GM13976 (cell line): ENCODE measurements at places on chromosomes 6 and 20.

GRCh38 chr6:130831607-130832006 lies 4.4 kb downstream of the SMLR1 start:
- DNase-seq, result no peak

DNA sequence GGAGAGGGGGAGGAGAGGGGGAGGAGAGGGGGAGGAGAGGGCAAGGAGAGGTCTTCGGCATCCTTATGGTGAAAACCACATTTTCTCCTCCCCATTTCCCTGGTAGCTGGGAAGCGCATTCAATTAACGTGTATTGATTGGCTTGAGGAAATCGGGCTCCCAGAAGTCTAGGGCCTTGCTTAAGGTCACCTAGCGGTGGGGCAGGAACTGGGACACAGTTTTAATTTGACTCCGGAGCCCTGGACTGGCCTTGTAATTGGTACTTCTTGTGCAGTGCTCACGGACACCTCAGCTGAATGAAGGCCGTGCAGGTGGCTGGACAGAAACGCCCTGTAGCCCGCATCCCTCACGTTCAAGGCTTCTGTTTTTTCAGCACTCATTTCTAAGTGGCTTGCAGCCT lies 42.8 kb downstream of the CTCFL start:
- DNase-seq, result no peak

- DNase-seq, result no peak
Measured at GRCh38 chr6:22468256-22468965, 101.0 kb upstream of the HDGFL1 start.

GRCh38 chr20:54680872-54681619 lies 205.7 kb downstream of the DOK5 start:
- DNase-seq, result peak; percentile 31

DNA sequence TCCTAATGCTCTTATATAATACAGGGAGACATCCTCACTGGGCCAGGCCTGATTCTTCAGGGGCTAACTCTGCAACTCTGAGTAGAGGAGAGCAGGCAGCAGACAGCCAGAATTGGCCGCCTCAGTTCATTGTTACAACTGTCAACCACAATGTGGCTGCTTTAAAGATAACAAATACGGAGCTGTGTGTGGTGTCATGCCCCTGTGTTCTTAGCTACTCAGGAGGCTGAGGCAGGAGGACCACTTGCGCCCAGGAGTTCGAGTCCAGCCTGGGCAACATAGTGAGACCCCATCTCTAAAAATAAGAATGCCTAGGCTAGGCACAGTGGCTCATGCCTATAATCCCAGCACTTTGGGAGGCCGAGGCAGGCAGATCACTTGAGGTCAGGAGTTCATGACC lies 34.3 kb downstream of the CEP250 start:
- no peak for DNase-seq

DNA sequence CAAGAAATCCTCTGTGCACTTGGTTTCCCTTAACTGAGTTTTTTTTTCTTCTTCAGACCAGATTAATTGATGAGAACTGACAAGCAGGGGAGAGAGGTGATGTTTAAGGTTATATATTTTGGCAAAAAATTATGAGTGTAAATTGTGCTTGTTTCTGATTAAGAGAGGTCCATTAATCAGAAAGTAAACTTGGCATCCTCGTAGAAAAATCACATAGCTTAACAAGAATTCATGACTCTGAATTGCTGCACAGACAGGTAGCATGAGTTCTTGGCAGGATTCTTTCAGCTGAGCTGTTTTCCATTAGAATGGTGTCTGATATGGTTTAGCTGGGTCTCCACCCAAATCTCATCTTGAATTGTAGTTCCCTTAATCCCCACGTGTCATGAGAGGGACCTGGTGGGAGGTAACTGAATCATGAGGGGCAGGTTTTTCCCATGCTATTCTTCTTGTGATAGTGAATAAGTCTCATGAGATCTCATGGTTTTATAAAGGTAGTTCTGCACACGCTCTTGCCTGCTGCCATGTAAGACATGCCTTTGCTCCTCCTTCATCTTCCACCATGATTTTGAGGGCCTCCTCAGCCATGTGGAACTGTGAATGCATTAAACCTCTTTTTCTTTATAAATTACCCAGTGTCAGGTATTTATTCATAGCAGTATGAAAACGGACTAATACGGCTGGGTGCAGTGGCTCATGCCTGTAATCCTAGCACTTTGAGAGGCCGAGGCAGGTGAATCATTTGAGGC lies 34.2 kb upstream of the DDR1 start:
- DNase-seq, result no peak

DNA sequence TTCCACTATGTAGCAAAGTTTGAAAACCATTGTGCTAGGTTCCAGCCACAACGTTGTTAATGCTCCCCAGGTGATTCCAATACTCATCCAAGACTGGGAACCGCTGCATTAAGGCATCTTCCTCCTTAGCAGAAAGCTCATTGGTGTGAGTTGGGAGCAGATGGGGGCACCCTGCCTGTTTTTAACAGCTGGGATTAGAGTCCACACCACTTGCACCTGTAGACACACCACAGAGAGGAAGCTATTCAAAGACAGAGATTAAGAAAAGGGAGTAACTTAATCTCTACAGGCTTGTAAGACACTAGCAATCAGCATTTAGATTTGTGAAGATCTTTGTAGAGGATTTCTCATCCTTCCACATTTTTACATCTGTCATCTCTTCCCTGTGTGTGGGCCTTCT lies 333.9 kb upstream of the SOX4 start:
- no peak for DNase-seq

- DNase-seq, result no peak
Measured at GRCh38 chr6:75246386-75246785, 2.8 kb upstream of the COX7A2 start.

GRCh38 chr6:35605600-35605999 lies 83.1 kb downstream of the FKBP5 start:
- no peak for DNase-seq

DNA sequence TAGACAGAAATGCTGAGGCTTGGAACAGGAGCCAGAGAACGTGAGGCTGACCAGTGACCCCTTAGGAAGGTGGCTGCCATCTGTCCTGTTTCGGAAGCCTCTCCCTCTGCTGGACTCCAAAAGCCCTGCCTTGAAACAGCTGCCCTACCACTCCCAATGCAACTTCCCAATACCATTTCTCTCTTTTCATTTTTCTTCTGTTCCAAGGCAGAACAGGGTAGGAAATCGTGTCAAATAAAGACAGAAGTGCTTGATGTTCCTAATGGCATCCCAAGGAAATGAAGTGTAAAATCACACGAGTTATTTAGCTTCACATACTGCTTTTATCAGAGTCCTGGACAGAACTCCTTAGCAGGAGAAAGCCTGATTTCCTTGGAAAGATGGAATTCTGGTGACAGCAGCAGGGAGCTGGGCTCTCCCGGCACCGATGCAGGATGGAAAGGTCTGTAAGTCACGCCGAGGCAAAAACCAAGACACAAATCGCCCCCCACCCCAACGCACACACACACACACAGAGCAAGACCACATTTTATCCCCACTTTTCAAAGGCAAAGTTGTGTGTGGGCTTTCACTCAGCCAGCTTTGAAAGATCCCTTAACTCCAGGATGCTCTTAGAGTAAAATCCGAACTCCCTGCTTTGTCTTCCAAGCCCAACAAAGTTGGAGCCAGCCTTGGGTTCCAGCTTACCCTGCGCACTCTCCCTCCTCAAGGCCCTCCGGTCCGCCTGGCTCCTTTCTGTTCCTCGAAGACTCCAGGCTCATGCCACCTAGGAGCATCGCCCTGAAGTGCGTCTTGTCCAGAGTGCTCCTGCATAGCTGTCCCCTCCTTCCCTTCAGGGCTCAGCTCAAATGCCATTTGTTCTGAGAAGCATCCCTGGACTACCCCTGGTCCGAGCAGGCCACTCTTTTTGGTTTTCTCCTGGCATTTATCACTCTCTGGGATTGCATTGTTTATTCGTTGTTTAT lies 11.6 kb upstream of the STX16 start:
- no peak for DNase-seq

DNA sequence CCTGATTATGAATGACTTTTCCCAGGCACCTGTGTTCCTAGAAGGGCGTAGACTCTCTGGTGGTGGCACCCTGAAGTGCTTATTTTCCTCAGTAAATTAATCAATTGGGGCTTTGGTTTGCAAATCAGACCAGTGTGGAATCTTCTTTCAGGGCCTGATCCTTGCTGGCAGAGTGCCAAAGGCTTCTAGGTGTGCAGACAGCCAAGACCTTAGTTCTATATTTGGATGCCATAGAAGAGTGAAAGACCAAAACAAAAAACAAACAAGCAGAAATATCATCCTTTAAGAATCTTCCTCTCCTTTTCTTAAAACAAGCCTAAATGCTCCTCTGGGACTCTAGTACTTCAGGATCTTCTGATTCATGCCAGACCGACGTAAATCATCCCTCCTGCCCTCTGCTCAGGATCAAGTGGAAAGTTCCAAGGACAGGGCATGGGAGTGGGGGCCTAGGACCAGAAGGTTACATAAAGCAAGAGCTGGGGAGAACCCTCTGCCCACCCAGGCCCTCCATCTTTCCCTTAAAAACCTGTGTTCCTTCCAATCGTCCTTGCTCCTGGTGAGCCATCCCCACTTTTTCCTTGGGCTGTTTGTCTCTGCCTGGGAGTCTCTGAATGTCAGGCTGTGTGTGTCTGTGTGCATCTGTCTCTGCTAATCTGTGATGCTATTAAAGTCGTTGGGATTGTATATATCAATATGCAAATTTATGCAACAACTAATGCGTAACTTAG lies 70.5 kb upstream of the MYLIP start:
- no peak for DNase-seq

- no peak for DNase-seq
Measured at GRCh38 chr6:151498327-151498726, 4.5 kb downstream of the CCDC170 start.

DNA sequence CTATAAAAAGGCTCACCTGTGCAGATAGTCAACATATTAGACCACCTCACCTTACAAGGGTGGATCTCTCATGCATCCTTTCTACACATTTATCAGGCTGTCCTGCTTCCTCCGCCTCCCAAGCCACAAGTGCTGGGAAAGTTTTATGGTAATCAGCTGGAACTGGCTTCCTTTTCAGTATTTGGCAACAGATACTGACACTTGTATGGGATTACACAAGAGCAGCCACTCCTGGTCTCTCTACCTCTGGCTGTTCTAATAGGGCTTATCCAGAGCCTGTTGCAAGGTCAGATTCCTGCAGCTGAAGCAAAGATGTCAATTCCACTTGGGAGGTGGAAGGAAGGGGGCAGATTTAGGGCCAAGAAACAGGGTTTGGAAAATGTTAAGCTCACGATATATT lies 503 bp upstream of the GPLD1 start:
- no peak for DNase-seq

- DNase-seq, result no peak
Measured at GRCh38 chr6:25550631-25551030, 101.4 kb upstream of the SCGN start.

GRCh38 chr6:157657754-157658153 lies 165.3 kb upstream of the SNX9 start:
- DNase-seq, result no peak

- DNase-seq, result no peak
Measured at GRCh38 chr6:36927691-36928546, 26.6 kb upstream of the PI16 start.

- no peak for DNase-seq
Measured at GRCh38 chr6:100662264-100662663, 197.5 kb upstream of the SIM1 start.

DNA sequence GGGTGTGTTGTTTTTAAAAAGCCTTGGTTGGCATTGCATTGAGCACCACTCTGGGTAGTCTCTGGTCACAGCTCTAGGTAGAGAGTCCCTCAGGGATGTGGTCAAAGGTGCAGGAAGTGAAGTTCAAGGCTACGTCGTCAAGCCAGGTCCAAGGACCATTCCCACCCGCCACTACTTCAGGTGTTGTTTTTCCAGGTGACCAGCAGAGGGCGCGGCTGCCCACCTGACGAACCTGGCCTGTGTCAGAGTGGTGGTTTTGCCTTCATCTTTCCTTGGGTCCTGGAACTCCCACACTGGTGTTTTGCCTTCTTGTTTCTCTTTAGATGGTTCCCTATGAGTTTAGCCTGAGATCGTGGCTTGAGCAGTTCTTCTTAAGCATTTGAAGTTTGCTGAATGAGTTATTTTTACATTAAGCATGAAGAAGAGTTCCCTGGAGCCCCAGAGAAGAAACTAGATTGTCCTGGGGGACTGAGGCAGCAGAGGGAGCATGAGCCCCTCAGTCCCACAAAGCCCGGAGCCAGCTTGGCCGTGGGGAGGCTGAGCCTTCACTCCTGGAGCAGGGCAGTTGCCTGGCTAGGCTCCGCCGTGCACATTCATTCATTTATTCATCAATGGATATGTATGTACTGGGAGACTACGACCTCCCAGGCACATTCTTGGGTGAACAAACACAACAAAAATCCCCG lies 5.6 kb upstream of the PHACTR3 start:
- DNase-seq, result peak; percentile 84

DNA sequence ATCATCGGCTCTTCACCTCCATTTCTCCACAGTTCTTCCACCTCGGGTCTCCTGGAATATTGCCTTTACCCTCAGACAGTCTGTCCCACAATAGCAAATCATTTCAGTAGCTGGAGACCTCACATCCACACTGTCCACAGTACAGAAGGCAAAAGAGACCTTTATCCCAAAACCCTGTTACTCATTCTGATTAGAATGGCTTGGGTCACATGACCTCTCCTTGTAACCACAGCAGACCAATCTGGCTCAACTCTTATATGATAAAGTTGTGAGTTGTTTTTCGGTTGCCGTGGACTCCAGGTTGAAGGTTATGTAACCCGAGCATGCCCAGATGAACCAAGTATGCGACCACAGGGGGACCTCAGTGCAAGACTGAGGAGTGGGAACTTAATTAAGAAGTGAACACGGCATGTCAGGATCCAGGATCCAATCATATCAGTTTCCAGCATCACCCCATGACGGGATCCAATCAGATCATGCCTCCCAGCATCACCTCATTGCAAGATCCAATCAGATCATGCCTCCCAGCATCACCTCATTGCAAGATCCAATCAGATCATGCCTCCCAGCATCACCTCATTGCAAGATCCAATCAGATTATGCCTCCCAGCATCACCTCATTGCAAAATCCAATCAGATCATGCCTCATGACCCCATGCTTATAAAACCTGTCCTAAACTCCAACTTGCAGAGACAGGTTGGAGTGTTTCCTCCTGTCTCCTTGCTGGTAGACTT lies 68.7 kb downstream of the LY86 start:
- DNase-seq, result no peak
